ENCODE measurements at places on chromosomes 11 and 22.

GRCh38 chr22:42905217-42905616 is 48.1 kb upstream of the ARFGAP3 start:
- no peak for DNase-seq

GRCh38 chr22:38781033-38781432 is 12.9 kb downstream of the DNAL4 start:
- DNase-seq = no peak

DNA sequence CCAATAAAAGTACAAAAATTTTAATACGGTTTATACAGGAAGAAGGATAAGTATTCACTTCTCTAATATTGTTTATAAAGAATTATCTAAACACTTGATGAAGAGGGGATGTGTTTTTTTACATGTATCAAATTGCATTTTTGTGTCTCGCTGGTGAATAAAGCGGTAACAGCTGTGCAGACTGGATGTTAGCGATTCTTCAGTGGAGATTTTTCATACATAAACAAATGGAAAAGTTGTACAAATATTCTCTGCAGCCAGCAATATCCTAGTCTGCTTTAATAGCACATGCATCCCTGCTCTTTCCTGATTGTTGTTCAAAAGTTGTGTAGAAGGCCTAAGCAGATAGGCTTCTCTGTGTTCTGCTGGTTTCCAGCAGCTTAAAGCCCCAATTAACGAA is 369.3 kb downstream of the SOX6 start:
- no peak for DNase-seq

- no peak for DNase-seq
Measured at GRCh38 chr22:29205594-29206371, at the start of gene EMID1. TSS of gene EMID1 (plus strand) at chr22:29205896. CDS start at chr22:29206039, 143 bp downstream.

DNA sequence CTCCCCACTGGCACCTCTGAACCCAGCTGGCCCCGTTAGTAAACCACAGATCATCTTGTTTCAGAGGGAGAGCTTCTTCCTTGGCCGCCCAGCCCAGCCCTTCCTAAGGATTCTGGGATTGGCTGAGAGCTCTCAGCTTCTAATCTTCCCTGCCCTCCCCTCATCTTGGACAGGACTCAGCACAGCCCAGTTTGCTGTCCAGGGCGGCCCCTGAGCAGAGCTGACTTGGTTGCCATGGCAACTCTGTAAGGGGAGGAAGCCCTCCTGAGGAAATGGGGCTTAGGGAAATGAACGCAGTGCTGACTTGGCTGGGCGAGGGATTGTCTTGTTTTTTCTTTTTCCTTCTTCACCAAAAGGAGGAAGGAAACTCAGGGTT is 4.6 kb downstream of the APOL4 start:
- DNase-seq = no peak

- no peak for DNase-seq
Measured at GRCh38 chr11:45110562-45110961, 35.9 kb upstream of the PRDM11 start.

DNA sequence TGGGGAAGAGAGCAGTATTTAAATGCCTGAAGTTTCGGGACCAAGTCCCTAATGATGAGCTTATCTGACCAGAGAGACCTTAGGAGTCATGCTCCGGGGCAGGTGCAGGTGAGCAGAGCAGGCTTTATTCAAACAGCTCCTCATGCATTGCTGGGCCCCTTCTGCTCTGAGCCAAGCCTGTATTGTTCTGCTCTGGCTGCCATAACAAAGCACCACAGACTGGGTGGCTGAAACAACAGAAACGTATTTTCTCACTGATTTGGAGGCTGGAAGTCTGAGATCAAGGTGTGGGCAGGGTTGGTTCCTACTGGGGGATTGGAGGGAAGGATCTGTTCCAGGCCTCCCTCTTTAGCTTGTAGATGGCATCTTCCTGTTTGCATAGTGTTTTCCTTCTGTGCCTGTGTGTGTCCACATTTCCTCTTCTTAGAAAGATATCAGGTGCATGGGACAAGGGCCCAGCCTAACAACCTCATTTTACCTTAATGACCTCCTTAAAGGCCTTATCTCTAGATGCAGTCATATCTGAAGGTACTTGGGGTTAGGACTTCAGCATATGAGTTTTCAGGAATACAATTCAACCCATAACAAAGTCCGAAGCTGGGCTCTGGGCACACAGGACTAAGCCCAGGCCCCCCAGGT is 97.1 kb upstream of the PARVA start:
- no peak for DNase-seq

- no peak for DNase-seq
Measured at GRCh38 chr11:112605093-112605666, 344.5 kb upstream of the PLET1 start.

DNA sequence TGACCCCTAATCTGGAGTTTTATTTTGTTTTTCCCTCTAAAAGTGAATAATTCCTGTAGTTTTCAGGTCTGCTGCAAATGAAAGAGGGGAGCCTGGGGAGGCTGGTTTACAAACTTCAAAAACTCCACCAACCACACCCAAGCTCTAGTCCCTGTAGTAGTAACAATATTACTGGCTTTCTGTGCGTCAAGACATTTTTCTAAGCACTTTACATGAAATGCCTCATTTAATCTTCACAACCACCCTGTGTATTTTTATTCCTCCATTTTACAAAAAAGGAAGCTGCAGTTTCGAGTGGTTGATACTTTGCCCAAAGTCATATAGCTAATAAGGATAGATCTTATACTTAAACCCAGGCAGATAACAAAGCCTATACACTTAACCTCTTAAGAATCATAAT is 23.5 kb downstream of the CTNND1 start:
- no peak for DNase-seq

GRCh38 chr11:280706-281485 is 2.7 kb downstream of the NLRP6 start:
- DNase-seq = no peak

DNA sequence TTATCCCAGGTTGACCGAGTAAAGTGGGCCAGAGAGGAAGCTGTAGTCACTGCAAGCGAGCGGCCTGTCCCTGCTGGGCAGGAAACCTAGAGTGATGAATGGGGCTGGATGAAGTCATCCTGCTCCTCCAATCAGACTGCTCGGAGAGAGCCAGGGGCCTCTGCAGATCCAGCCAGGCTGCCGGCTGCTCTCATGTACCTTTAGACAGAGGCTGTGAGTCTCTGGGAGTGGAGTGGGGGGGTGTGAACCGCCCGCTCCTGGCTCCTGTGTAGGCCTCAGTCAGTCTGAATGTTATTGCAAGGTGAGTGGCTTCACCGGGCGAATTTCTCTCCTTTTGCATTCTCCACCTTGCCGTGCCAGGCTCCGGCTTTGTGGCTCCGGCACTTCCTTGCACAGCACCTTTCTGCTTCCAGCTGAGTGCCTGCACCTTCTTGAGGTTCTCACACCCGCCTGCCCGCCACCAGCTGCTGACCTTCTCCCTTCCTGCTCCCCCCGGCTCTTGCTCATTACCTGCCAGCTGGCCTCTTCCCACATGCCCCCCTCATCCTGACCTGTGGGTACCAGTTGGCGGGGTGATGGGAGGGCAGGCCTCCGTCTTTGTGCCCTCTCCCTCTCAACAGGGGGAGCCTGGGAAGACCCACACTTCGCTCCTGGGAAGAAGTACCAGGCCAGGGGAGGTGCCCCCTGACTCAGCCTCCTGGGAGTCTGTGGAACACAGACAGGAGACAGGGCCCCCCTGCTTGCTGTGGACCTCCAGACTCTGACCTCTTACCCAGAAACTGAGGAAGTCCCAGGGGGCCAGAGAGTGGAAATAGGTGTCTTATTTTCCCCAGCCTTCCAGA is 79.9 kb downstream of the GRAMD1B start:
- no peak for DNase-seq

DNA sequence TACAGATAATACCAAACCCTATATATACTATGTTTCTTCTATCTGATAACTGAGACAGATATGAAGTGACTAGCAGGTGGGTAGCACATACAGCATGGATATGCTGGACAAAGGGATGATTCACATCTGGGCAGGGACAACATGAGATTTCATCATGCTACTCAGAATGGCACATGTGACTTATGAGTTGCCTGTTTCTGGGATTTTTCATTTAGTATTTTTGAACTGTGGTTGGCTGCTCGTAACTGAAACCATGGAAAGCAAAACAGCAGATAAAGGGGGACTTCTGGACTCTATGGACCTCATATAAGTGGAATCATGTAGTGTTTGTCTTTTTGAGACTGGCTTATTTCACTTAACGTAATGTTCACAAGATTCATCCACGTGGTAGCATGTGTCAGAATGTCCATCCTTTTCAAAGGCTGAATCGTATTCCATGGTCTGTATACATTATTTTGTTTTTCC is 883.0 kb downstream of the TBC1D22A start:
- DNase-seq = no peak

DNA sequence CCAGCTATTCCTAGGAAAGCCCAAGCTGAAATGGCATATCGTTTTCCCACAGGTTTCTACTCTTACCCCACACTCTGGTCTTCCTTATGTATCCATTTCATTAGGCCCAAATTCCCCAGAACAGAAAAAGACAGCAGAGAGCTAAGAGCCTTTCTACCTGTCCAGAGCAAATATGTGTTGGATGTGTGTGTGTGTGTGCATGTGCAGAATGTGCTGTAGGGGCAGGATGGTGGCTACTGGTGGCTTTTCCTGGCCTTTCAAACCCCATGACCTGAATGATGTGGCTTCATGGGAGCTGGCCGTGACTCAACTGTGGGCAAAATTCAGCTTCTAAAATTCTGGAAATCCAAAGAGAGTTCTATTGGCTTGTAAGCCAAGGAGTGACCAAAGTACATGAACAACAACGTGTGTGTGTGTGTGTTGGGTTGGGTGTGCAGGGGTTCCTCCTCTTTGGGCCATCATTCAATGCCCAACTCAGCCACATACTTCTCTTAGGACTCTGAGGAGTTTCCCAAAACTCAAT is 421.4 kb upstream of the CADM1 start:
- DNase-seq = no peak

DNA sequence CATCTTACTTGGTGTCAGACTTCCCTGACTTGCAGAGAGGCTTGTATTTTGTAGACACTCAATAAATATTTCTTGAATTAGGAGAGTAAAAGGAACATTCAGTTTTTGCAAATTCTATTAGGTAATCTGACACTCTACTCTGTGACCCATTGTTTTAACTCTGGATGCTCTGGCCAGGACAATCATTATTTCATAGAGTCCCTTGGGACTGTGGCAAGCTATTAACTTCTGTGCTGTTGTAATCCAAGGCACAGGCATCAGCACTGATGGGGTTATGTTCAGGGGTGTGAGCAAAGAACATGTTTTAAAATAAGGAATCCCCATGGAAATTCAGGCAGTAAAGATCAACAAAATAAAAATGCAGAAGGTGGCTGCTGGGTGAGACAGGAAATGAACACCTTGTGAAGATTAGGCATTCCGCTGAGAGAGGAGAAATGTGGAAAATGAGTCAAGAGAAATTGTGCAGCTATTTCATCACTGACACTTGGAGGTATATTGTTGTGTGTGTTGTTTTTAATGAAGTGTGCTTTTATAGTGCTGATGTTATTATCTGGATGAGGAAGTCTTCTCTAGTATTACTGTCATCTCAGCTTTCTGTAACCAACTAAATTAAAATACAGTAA is 175.2 kb downstream of the WNT11 start:
- DNase-seq = no peak

DNA sequence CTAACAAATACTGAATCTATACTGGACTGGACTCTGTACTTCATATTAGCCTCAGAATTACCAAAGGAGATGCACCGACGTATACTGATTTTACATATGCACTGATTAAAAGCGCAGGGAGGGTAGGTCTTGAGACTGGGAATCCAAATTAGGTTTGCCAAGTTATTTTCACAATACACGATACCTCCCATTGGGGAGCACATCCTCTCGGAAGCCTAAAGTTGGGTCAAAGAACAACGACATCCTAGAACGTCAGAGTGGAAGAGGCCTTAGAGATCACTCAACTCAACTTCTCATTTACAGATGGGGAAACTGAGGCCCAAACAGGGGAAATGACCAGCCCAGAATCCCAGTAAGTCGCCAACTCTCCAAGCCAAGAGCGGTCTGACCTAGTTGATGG is 626 bp downstream of the DNAL4 start:
- no peak for DNase-seq

All from stimulated activated CD8-positive, alpha-beta memory T cell treated with anti-CD3 and anti-CD28 coated beads, Interleukin-7, amount 100 ng/mL, for 1 hour (primary cell).